ENCODE measurements at places on chromosomes 7 and 10.

- DNase-seq = no peak
Measured at GRCh38 chr7:136697271-136697670, 171.2 kb upstream of the CHRM2 start.

DNA sequence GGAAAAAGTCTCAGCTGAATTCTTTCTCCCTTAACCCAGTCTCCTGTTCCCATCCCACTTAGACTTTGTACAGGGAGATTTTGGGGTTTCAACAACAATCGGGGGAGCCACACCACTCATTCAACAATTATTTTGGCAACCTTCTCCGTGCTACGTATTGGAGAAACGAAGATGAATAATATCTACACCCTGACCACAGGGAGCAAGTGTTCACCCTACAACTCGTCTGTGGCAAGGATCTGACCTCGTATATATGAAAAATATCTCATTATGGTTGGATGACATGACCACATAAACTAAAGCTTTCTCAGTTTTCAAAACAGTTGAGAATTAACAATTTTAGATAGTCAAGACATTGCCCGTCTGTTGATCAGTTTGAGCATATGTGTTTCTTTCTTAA lies 302.1 kb downstream of the CACNA2D1 start:
- DNase-seq = no peak

- DNase-seq = no peak
Measured at GRCh38 chr10:17588420-17588819, 28.8 kb downstream of the HACD1 start.

GRCh38 chr7:94434042-94434441 lies 39.3 kb downstream of the COL1A2 start:
- no peak for DNase-seq

DNA sequence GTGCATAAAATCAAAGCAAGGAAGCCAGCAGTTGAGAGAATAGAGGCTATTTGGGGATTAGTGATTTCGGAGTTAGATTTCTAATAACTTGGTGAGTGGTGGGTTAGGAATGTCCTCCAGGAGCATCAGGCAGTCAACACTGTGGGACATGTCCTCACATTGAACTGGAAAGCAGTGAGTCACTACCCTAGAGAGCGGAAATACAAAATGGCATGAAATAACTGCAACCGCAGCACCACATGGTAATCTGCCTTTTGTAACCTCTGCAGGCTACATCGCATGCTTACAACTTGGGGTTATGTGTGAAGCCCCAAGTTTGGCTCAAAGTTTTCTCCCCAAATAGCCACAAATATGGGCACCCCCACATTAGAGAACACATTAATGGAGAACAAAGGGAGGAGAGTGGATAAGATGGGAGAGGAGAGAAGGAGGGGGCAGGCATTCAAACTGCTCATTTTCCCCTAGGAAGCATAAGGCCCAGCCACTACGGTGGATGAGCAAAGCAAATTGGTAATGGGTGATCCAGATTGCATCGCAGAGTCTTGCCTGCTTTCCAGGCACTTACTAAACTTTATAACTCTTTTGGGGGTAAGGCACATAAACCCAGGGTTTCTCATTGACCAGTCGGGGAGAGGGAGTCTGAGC lies 22.0 kb upstream of the SLF2 start:
- DNase-seq = no peak
